Right ventricle myocardium superior (tissue), 1 donor: ENCODE measurements at places on chromosomes 1 and 21. TPM values are rescaled to one million over a fixed set of nuclear protein-coding genes. Genes with fewer than 3 reads are reported as not detected.

The PIGM gene
- total RNA-seq, result 2.0 TPM

The HPCA gene
- not detected for total RNA-seq

The SPAG17 gene
- not detected for total RNA-seq

The MYOG gene
- not detected for total RNA-seq

The FCN3 gene
- 15.8 TPM for total RNA-seq

The NBPF4 gene
- not detected for total RNA-seq

The GCSAML gene
- total RNA-seq, result 0.24 TPM

The KRTAP19-3 gene
- total RNA-seq, result not detected
